Hypothalamus (tissue), 51 donors: ENCODE measurements at places on chromosomes 6 and 20.
A peak's percentile ranks its signal among the peaks of the same experiment; 100 is the strongest.

DNA sequence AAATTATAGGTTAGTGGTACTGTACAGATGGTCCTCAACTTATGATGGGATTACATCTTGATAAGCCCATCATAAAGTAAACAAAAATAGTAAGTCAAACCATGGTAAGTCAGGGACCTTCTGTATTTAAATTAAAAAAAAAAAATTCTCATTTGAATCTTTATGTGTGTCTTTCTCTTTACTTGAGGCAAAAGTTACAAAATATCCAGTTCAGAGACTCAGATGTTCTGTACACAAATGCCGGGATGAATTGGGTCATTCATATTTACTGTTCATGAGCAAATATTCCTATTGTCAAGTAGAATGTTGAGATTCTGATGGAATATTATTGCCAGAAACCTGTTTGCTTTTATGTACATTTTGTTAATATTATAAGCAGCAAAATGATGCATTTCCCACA is 13.4 kb downstream of the PHACTR2 start:
- DNase-seq, result no peak

- no peak for DNase-seq
Measured at GRCh38 chr6:56484669-56485068, 158.0 kb downstream of the DST start.

DNA sequence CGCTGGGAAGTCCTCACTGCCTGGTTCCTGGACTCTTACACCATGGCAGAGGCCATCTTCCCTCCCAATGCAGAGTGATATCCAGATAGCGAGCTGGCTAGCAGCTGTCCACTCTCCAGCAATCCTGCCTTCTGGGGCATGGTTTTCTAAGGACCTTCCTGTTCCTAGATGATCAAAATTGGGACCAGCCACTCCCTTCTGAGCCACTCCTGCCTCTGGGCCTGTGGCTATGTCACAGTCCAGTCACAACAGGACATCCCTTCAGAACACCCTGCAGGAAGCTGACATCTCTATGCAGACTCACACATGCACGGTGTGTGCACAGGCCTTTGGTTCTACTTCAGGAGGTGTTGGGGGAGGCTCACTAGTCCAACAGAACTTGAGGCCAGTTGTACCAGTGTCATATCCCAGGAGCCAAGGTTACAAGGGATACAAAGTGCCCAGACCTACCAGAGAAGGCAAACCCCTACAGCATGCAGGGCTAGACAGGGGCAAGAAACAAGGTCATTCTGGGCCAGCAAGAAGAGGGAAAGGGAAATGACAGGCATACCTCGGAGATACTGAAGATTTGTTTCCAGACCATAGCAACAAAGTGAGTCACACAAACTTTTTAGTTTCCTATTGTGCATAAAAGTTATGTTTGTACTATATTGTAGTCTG is 2.7 kb upstream of the MCCD1 start:
- DNase-seq, result no peak

DNA sequence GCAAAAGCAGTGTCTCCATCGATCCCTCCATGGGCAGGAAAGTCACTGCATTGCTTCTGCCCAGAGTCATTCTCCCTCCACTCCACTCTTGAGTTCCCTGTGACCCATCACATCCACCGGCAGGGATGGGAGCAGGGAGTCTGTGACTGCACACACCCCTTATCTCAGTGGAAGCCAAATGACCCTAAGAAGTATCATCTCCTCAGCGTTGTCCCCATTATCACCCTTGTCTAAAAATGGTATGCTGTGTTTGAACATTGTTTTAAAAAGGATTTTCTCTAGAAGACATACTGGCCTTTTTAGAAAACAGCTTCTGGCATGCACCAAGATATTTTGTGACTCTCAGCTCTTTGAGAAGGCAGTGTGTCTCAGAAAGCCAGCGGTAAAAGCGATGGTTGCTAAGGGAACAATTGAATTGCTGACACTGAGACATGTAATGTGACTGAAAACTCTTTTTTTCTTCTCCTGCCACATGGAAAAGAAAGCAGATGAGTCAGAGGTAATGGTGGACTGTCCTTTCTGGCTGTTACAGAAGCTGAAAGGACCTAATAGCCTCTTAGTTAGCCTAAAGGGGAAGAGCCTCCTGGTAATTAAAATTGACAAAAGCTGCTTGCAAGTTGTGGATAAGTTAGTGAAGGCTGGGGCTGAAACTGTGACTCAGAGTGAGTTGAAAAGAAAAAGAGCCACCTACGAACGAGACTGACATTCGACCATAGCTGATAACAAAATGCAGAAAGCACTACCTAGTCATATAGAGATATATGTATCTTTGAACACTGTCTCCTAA is 120.5 kb downstream of the MAP3K7 start:
- DNase-seq, result no peak

DNA sequence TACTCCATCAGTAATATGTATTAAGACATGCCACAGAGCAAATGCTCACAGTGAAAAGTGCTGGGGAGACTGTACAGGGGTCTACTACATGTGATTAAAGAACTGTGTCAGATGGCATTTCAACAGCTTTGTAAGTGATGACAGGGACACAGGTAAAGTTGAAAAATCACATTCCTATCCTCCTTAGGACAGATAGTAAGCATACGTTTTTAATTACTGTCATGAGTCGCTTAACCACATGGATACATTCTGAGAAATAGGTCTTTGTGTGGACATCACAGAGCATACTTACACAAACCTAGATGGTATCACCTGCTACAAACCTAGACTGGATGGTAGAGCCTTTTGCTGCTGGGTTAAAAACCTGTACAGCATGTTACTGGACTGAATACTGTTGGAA is 645.8 kb upstream of the AGPAT4 start:
- DNase-seq, result no peak

DNA sequence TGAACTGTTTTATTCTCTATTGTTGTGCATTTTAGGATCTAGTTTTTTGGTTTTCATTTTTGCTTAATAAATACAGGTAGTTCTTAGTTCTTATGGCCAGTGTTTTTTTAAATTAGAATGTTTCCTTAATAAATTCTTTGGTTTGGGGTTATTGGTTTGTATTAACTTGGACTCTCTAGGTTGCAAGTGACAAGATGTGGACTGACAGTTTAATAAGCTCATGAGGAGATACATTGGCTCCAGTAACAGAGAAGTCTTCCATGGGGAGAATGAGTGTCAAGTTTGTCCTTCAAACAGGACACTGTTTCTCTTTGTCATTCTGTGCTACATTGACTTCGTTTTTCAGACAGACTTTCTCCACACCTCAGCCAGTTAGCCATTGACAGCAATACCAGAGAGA is 39.7 kb downstream of the SNX9 start:
- no peak for DNase-seq

GRCh38 chr6:108839083-108839642 is 9.1 kb upstream of the ARMC2 start:
- no peak for DNase-seq

DNA sequence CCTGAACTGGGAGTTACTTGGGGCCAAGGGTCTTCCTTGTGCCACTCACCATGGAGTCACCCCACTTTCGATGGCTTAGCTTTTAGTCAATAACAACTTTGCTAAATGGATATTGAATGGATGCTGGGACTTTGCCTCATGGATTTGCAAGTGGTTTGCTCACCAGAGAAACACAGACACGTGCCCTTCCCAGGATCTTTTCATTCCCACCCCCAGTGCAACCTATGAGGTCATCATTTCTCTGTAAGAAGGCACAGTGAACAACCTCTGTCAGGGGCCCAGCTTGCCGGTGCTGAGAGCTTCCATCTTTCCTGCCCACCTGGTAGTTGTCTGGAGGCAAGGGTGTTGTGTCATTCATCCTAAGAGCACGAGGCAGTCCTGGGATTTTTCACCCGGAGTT is 256.8 kb upstream of the PMEPA1 start:
- no peak for DNase-seq

- no peak for DNase-seq
Measured at GRCh38 chr6:109379711-109380110, 2.6 kb downstream of the CD164 start.

GRCh38 chr20:37202267-37202943 is 23.1 kb upstream of the MROH8 start:
- DNase-seq, result no peak

- DNase-seq, result no peak
Measured at GRCh38 chr6:11748591-11749210, 29.9 kb downstream of the ADTRP start.

DNA sequence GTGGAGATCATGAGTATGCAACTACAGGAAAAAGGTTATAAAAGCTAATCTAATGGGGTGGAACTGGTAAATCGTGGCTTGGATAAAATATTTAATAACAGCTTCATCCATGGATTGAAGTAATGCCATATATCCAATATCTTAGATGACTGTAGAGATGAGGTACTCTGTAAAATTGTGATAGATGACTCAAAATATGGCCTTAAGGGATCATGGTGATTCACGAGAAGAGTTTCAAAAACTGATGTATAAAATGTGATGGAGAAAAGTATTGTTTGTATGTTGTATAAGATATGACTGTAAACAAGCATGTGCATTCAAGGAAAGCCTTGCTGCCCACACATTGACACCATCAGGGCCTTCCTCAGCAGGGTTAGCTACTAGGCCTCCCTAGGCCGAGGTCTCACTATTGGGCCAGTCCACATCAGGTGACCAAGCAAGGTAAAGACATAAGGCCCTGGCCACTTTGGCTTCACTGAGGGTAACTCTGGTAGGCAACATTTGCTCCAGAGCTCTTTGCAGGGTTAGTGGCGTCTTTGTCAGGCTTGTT is 17.7 kb upstream of the CCN6 start:
- DNase-seq, result no peak

- DNase-seq, result no peak
Measured at GRCh38 chr6:36387440-36388303, at the start of gene ETV7. Gene ETV7 (minus strand): TSS chr6:36387669. CDS start chr6:36387541, 128 bp downstream.

DNA sequence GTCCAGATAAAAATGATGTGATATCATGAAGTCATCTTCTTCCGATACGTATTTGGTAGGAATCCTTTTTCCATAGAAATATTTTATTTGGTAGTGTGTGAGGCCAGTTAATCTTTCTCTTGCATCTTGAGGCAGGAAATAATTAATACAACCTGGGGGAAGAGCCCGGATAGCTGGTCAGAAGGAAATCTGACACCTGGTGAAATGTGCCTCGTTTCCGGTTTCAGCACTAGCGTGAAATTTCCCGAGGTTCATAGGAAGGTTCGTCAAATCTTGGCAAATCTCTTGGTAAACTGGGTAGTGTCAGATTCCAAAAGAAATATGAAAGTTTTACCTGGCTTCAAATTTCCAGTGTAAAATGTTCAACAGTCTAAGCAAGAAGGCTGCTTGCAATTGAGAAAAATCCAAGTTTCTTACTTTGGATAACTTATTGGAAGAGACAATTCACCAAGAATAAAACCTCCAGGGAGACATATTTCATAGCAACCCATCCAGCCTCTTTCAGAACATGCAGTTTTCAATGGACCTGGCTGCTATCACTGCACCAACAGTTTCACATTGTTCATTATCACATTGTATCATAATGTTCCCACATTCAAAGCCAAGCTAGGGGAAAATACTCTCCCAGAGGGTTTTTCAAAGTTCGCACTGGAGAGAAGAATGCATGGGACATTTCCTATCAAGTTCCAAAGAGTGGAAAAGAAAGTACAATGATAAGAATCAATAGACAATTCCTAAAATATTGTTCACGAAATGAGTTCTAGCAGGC is 454.5 kb upstream of the CITED2 start:
- DNase-seq, result no peak

DNA sequence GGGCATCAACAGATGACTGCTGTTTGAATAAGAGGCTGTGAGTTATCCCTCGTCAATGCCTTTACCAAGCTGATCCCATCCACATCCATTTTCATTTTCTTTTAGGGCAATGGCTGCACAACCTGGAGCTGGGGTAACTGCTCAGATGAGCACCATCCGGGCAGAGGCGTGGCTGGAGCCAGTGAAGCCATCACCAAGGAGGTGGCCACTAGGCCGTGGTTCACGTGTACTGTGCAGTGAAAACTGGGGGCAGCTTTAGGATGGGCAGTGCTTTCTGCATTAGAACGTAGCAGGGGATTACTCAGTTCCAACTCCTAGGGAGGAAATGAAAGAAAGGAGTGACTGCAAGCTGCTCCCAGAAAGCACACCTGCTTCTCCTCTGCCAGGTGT is 51.2 kb downstream of the RRBP1 start:
- DNase-seq, result no peak

DNA sequence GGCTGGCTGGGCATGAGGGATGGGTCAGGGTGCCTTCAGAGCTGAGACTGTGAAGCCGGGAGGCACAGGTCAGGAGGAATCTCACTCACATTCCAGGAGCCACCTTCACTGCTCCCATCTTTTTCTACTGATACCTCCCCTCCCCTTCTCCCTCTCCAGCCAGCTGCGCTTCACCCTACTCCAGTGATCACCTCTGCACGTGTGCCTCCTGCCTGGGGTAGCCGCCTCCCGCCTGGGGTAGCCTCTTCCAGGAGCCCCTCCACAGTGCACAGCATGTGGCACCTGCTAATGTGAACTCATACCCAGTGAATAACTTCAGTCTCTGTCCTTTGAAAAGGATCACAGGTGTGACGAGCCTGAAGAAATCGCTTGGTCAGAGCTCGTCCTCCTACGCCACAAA is 232.6 kb downstream of the TMEM242 start:
- no peak for DNase-seq

DNA sequence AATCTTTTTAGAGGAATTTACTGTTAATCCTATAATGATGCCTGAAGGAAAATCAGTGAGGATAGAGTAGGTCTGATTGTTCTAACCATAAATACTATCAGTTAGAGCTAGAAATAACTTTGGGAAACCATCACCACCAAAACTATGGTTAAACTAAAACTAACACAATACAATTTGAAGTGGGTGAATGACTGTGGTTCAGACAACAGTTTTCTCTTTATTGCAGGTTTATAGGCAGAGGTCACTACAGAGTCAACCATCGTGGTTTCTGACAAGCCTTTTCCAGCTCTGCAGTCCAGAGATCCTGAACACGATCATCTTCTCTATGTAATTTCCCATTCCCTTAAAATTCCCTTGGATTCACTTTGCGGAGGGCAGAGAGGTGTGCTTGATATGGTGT is 134.3 kb downstream of the IBTK start:
- no peak for DNase-seq

DNA sequence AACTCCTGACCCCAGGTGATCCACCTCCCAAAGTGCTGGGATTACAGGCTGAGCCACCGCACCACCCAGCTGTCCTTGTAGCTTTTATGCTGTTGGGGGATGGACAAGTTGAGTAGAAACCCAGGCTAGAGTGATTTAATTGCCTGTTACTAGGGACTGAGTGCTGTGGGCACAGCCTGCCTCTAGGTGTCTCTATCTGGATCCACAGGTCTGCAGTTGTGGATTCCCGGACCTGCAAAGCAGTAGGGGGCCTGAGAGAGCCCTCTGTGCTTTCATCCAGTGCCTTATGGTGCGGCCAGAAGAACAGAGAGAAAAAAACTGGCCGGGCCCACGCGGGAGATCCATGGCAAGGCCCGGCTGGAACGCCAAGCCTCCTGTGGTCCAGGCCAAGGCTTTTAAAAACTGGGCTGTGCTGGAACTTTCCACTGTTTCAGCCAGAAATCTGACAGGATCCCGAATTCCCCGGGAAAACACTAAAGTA is 5.2 kb downstream of the SIRPA start:
- DNase-seq, result no peak

GRCh38 chr20:38211200-38212097 is 46.4 kb upstream of the TGM2 start:
- no peak for DNase-seq

GRCh38 chr6:10534419-10534762 is 13.2 kb downstream of the GCNT2 start:
- DNase-seq, result no peak

- peak; percentile 18 for DNase-seq
Measured at GRCh38 chr20:63830841-63831588, at the start of gene ZBTB46. Gene ZBTB46 (minus strand): TSS chr20:63831264. CDS start chr20:63790757, 40,507 bp downstream.
